Camera-type eye (tissue), 1 donor: ENCODE measurements at places on chromosomes 12 and 14. TPM values are rescaled to one million over a fixed set of nuclear protein-coding genes. Genes with fewer than 3 reads are reported as not detected.

The OR6C4 gene
- not detected for total RNA-seq

The INHBC gene
- total RNA-seq: not detected

The CLEC1A gene
- 3.7 TPM for total RNA-seq

The CLEC1B gene
- total RNA-seq: 1.5 TPM

The KRT7 gene
- total RNA-seq: 12.1 TPM

The BORCS5 gene
- 23.9 TPM for total RNA-seq

The RPL10L gene
- not detected for total RNA-seq

The BBOF1 gene
- total RNA-seq: 15.0 TPM

The PTGDR gene
- 1.6 TPM for total RNA-seq

The TAS2R7 gene
- not detected for total RNA-seq

The RARG gene
- total RNA-seq: 50.7 TPM

The PPP1R1A gene
- 8.8 TPM for total RNA-seq

The DAO gene
- not detected for total RNA-seq

The RBMS2 gene
- total RNA-seq: 17.9 TPM

The OR6C2 gene
- not detected for total RNA-seq

The SALL2 gene
- 35.7 TPM for total RNA-seq

The ZNF219 gene
- total RNA-seq: 32.1 TPM

The EPYC gene
- total RNA-seq: not detected

The TAS2R9 gene
- total RNA-seq: not detected

The OTOGL gene
- 0.60 TPM for total RNA-seq

The YLPM1 gene
- total RNA-seq: 128 TPM

The AQP6 gene
- total RNA-seq: 1.9 TPM

The P2RX2 gene
- not detected for total RNA-seq
